ENCODE measurements at places on chromosomes 16 and 17.
A peak's percentile ranks its signal among the peaks of the same experiment; 100 is the strongest.

GRCh38 chr16:52742608-52743170 lies 195.7 kb upstream of the TOX3 start:
- no peak for DNase-seq

GRCh38 chr17:50033316-50033715 lies 22.6 kb upstream of the ITGA3 start:
- no peak for DNase-seq

- no peak for DNase-seq
Measured at GRCh38 chr17:2282297-2282873, 21.2 kb downstream of the SMG6 start.

- DNase-seq: no peak
Measured at GRCh38 chr17:5913032-5913531, 157.1 kb upstream of the WSCD1 start.

GRCh38 chr17:31294820-31295488 lies 2.1 kb downstream of the OMG start:
- DNase-seq: no peak

DNA sequence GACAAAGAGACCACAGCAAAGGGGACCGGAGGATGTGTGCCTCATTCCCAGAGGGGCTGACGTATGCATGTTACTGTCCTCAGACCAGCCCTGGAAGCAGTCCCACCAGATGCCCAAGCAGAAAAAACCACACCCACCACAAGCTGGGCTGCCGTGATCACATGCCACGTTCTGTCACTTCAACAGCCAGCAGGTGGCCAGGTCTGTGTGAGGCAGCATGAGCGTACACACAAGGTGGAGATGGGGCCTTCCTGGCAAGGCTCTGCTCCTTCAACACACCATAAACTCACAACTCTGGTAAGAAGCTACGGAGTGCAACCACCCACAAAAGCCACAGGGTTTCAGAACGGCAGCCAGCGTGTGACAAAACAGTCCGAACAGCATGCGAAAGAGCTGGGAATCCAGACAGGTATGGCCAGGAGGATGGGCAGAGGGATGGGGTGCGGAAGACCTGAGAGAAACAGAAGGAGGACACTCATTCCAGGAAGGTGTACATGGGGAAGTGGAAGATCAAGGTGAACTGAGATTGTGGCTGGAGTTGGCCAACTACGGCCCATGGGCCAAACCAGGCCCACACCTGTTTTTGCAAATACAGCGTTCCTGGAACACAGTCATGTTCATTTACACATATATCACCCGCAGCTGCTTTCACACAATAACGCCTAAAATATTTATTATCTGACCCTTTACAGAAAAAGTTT lies 27.9 kb downstream of the MBTPS1 start:
- peak; percentile 47 for DNase-seq

DNA sequence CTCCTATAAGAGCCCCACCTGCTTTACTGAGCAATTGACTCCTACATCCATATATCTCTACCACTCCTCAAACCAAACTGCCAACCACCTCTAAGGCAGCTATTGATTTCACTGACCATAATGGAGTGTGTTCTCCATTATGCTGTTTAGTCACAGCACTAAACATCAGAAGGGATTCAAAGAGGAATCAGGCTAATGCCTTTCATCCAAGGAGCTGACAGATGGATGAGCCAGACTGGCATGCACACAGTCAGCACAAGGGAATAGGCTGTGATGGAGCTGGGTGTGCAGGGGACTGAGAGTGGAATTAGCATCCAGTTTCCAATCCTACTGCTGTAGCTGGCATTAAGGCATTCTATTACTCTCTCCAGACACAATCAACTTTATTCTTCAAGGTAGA lies 88.7 kb upstream of the CCL2 start:
- no peak for DNase-seq

- DNase-seq: no peak
Measured at GRCh38 chr16:56849690-56850680, 15.0 kb upstream of the SLC12A3 start.

DNA sequence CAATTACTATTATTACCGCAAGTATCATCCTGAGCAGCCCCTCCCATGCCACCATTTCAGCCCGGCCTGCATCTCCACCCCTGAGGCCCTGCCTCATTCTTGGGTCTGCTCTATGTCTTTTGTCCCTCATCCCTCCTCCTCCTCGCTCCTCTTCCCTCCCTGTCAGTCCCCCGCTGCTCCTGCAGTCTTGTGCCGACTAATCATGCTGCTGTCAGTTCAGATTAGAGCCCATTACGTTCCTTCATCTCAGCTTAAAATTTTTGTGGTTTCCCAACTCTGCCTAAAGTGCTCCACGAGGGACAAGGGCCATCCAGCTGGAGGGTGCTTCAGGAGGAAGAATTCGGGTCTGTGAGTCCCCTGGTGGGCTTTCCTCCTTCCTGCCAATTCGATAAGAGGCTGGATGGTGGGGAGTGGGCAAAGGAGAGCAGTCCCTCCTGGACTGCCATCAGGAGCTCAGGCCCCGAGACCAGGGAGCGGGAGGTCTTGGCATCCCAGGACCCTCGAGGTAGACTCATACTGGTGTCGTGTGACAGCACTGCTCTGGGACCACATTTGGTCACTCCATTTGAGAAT lies 32.9 kb upstream of the GOSR2 start:
- no peak for DNase-seq

Data from CD4-positive, alpha-beta T cell treated with Interleukin-6 for 4 hours (primary cell).